ENCODE measurements at places on chromosomes 1 and 21. TPM values are rescaled to one million over a fixed set of nuclear protein-coding genes. Genes with fewer than 3 reads are reported as not detected.

PLA2G2F gene
- not detected for total RNA-seq

ATP1A2 gene
- not detected for total RNA-seq

CFH gene
- total RNA-seq, result 27.4 TPM

OXCT2 gene
- total RNA-seq, result 1.8 TPM

TMEM200B gene
- total RNA-seq, result 28.6 TPM

CFAP141 gene
- total RNA-seq, result not detected

CDC42BPA gene
- total RNA-seq, result 83.6 TPM

SPRR2D gene
- total RNA-seq, result not detected

BGLAP gene
- 0.16 TPM for total RNA-seq

PSRC1 gene
- total RNA-seq, result 3.0 TPM

ABCA4 gene
- total RNA-seq, result 2.4 TPM

DYRK3 gene
- 29.2 TPM for total RNA-seq

ADGRL4 gene
- total RNA-seq, result 2.7 TPM
